ENCODE measurements at places on chromosomes 1 and 21. TPM values are rescaled to one million over a fixed set of nuclear protein-coding genes. Genes with fewer than 3 reads are reported as not detected.

DNA sequence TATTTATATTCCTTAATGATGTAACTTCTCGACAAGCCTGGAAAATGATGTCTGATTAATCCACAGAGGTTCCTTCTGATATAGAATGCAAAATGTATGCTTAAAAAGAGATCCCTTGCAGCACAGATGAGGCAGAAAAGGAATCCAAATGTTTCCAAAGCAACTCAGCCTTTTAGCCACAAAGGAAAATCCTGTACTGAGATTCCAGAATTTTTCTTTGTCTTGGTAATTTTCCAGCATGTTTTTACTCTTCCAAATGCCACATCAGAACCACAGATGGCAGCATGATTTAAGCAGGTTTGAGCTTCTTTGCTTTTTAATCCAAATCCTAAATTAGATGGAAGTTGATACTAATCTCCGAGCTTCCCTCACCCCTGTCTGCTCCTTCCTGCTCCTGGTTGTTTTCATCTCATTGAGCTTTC, 176.4 kb upstream of the PALMD start:
- no peak for DNase-seq

DNA sequence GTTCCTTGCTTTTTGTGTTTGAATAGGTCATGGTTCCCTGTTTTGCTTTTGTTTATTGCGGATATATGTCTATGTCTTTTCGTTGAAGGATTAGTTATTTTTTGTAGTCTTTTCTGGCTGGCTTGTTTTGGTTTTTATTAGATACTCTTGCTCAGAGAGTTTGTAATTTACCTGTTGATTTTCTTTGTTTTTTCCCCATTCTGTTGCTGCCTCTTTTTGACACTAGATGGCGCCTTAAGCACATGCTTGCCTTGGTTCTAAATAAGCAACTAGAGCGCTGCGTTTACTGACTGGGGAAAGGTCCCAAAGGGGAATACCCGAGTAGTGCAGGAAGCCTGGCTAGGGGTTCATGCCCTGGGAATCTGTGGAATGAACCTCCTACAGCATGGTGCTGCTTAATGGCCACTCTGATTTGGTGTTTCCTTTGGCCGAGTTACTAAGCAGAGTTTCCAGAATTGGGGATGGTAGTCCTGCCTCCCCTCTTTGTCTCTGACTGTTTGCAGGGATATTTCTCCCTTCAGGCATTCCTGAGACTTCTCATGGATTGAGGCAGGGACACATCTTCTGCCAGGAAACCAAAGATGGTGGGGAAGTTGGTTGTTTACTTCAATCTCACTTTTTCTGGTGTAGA, 143.2 kb downstream of the PTPRU start:
- no peak for DNase-seq

GRCh38 chr1:240190881-240191401, 99.3 kb downstream of the FMN2 start:
- peak; percentile 56 for DNase-seq

DNA sequence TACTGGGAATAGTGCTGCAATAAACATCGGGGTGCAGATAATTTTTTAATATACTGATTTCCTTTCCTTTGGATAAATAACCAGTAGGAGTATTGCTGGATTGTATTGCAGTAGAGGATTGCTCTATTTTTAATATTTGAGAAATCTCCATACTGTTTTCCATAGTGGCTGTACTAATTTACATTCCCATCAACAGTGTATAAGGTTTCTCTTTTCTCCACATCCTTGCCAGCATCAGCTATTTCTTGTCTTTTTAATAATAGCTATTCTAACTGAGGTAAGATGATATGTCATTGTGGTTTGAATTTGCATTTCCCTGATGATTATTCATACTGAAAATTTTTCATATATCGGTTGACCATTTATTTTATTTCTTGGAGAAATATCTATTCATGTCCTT, 31.1 kb downstream of the GJA5 start:
- no peak for DNase-seq

DNA sequence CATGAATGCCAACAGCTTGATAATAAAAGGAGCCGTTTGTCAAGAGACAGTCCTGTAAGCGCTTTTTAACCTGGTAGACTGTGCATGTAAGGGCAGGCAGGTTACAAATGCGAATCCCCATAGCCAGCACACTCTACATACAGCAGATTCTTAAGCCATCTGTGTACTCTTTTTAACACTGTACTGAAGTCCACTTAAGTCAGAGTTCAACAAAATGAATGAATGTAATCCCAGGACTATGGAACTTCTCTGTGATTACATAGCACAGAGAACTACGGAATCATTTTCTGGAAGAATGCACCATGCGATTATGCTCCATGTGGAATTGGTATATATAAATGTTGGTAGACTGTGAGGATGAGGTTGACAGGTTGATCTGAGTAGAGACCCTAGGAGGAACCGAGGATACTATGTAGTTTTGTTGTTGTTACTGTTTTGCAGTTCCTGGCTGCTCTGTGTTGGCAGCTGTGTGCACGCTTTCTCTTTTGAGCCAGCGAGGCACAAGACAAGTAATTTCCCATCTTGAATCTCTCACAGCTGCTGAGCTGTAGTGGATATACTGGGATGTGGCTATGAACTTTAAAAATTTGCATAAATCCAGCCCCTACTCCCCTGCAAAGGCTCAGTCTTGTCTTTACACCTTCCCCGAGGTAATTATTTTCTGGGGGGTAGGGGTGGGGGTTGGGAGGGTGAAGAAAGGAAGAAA, 21.9 kb downstream of the LRRC8D start:
- no peak for DNase-seq

The S100A7A gene
- polyA plus RNA-seq = not detected

GRCh38 chr1:22291494-22291893, 148.6 kb upstream of the WNT4 start:
- no peak for DNase-seq
